Activated T-helper 1 cell treated with anti-CD3 and anti-CD28 coated beads, Interleukin-12 subunit alpha, Interleukin-12 subunit beta, Interleukin-2, Interleukin-4 antibody, amounts not matched to agents 30 ng/mL and 10 ng/mL and 1 ng/mL, durations not matched to agents 14 hours and 24 hours and 36 hours (primary cell): ENCODE measurements at places on chromosomes 13 and 19.

GRCh38 chr19:16470911-16471811 lies 609 bp downstream of the EPS15L1 start:
- no peaks in the 10 kb centered on the region for H3K27me3 ChIP-seq
- peak overlapping the region; percentile 72 for H3K27ac ChIP-seq
- peaks cover 6% of the 10 kb centered on the region for H3K36me3 ChIP-seq
- peak overlapping the region; percentile 90 for H3K4me3 ChIP-seq

GRCh38 chr13:78736142-78736541 lies 77.2 kb upstream of the OBI1 start:
- peaks cover 4% of the 10 kb centered on the region for H3K27me3 ChIP-seq
- H3K36me3 ChIP-seq, result no peaks in the 10 kb centered on the region
- no peak overlapping the region for H3K4me3 ChIP-seq

DNA sequence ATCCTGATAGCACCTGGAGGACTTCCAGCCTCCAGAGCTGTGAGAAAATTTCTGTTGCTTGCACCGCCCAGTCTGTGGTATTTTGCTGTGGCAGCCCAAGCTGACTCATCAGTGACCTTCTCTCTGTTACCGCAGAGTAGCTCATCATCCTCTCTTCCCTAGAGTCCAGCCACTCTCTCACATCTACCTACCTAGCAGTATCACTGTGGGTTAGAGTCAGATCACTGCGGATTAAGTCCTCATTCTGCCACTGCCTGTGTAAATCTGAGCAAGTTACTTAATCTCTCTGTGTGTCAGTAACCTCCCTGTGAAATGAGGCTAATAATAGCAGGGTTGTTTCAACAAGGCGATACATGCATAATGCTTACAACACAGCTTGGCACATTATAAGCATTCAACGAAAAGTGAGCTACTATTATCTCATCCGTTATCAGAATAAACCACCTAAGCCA lies 40.3 kb upstream of the USPL1 start:
- H3K27ac ChIP-seq, result no peak overlapping the region
- H3K36me3 ChIP-seq, result no peaks in the 10 kb centered on the region
- H3K4me1 ChIP-seq, result peaks cover 26% of the 10 kb centered on the region
- peak overlapping the region; percentile 6 for H3K4me3 ChIP-seq
- peak; percentile 11 for DNase-seq

DNA sequence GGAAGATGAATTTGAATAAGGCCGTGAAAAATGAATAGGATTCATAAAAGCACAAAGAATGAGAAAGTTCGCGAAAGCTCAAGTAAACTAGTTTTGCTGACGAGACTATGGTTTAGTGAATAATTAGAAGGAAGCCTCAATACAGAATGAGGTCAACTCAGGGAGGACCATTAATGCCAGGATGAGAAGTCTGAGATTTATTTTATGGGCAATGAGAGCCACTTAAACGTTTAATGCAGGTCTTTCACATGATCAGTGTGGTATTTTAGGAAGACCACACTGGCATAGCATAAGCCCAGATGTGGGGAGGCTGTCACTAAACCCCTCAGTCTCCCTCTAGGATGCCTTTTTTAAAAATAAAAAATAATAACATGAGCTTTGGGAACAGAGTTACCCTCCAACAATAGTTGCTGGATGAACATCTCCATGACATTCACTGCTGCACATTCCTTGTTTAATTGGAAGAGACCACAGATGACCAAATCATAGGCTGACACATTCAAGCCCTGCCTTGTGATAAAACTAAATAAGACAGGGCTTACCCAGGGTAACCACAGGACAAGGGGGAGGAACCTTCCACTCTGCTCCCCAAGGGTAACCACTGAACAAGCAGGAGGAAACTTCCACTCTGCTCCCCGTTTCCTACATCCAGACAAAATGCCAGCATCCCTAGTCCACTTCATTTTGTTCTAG lies 43.6 kb upstream of the LSM14A start:
- no peak overlapping the region for H3K27ac ChIP-seq
- H3K27me3 ChIP-seq, result peaks cover 17% of the 10 kb centered on the region
- H3K4me3 ChIP-seq, result no peak overlapping the region

GRCh38 chr19:31397308-31397707 lies 48.1 kb upstream of the TSHZ3 start:
- DNase-seq, result no peak
- no peaks in the 10 kb centered on the region for H3K36me3 ChIP-seq
- no peaks in the 10 kb centered on the region for H3K4me1 ChIP-seq
- no peak overlapping the region for H3K27ac ChIP-seq
- peaks cover 4% of the 10 kb centered on the region for H3K27me3 ChIP-seq
- no peak overlapping the region for H3K4me3 ChIP-seq

- H3K27ac ChIP-seq, result no peak overlapping the region
- DNase-seq, result peak; percentile 42
- H3K4me3 ChIP-seq, result no peak overlapping the region
Measured at GRCh38 chr19:56309511-56310185, 5.0 kb downstream of the ZSCAN5A start.

- H3K4me3 ChIP-seq, result no peak overlapping the region
- H3K27ac ChIP-seq, result no peak overlapping the region
- H3K4me1 ChIP-seq, result no peaks in the 10 kb centered on the region
- no peak for DNase-seq
- H3K36me3 ChIP-seq, result no peaks in the 10 kb centered on the region
Measured at GRCh38 chr13:29165216-29165615, 345.1 kb downstream of the MTUS2 start.

DNA sequence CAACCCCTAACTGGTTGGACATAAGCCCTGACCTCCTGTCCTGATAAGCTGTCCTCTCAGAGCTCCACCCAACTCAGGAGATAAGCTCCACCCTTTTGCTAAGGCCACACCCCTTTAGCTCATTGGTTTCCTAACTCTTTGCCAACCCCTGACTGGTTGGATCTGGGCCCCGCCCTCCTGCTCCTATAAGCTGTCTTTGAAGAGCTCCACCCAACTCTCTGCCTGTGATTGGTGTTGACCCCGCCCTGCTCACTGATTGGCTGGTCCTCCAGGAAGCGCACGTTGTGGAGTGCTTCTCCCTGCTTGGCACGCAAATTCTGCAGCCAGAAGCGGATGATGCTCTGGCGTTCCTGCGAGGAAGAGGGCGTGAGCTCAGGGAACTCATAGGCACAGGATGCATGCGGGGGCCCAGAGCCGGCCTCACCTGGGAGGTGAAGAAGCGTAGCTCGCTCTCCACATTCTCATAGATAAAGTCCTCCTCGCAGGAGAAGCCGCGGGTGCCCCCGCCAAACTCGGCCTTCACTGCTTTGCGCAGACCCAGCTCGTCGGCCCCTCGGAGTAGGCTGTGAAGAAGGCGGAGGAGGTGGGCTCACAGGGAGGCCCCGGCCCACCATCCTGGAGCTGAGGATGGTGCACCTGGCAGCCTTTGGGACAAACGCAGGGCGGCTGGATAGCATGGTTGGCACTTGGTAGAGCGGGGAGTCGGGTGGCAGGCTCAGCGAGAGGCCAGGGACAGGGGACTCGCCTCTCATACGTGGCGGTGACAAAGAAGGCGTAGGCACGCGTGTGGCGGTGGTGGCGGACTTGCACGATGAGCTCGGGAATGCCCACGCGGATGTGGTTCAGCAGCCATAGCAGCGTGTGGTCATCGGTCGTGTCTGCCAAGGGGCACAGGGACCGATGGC lies 1.7 kb downstream of the ANO8 start:
- H3K4me1 ChIP-seq, result peaks cover 21% of the 10 kb centered on the region
- H3K27me3 ChIP-seq, result peaks cover 10% of the 10 kb centered on the region
- H3K27ac ChIP-seq, result no peak overlapping the region
- peak; percentile 30 for DNase-seq

DNA sequence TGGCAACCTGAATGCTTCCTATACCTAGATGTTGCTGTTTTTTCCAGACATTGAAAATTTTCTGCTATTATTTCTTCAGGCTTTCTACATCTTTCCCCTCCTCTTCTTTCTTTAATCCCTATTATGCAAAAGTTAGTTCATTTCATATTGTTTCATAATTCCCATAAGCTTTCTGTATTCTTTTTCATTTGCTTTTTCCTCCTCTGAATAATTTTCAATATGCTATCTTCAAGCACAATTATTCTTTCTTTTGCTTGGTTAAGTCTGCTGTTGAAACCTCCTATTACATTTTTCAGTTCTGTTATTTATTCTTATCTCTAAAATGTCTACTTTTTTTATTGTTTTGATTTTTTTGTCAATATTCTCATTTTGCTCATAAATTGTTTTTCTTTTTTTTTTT lies 947.1 kb upstream of the MIR17HG start:
- no peak overlapping the region for H3K4me3 ChIP-seq
- no peaks in the 10 kb centered on the region for H3K36me3 ChIP-seq
- H3K27ac ChIP-seq, result no peak overlapping the region
- H3K27me3 ChIP-seq, result no peaks in the 10 kb centered on the region
- no peaks in the 10 kb centered on the region for H3K4me1 ChIP-seq
